ENCODE measurements at places on chromosomes 6 and 20.

GRCh38 chr6:2546901-2547300 lies 203.8 kb downstream of the MYLK4 start:
- DNase-seq, result no peak

DNA sequence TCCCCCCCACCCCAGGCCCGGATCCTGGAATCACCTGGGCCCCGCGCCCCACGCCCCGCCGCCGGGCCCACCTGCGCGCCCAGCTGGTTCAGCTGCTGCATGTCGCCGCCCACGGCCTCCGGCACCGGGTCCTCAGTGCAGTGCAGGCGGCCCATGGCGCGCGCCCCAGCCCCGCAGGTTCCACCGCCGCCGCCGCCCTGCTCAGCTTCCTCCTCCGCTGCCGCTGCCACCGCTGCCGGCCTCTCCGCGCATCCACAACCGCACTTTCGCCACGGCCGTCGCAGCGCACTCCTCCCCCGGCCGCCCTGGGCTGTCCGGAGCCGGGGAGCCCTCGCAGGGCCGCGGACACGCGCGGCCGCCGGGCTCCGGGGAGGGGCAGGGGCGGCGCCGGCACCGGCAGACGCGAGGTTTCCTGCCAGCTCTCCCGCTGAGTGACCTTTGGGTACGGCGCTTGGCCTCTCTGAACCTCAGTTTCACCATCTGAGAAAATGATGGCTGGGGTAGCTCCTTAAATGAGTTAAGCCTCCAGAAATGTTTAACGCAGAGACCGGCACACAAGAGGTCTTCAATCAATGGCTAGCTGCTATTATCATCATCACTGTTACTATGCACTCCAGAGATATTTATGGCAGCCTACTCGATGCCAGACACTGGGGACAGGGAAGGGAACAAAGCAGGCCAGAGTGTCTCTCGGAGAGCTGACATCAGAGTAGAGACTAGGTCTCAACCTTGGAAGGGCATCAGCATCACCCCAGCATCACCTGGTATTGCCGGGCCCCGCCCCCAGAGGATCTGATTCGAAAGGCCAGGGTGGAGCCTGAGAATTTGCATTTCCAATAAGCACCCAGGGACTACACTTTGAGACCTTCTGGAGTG lies at the start of gene COMMD7:
TSS of gene COMMD7 (minus strand) at position 231 of the 876 bp plus-strand sequence. CDS start at position 155, 76 bp downstream.
- peak; percentile 72 for DNase-seq

GRCh38 chr6:107185391-107185970 lies 70.2 kb upstream of the BEND3 start:
- DNase-seq, result no peak

GRCh38 chr6:7785243-7786035 lies 59.5 kb downstream of the BMP6 start:
- no peak for DNase-seq

DNA sequence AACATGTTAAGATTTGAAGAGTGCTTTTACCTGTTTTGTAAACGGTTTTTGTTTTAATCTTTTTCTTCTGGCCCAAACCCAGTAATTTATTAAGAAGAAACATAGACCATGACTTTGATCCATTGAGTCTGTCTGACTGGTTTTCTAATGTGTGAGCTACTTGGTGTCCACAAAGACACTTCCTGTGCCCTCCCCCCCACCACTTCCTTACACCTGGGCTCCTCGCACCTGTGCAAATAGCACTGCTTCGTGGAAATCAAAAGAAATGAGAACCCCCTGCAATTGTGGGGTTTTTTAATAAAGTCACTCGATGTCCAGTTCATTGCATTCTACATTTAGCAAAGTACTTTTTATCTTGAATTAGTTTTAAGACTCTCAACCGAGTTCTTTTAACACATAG lies 65.5 kb downstream of the SMOC2 start:
- no peak for DNase-seq

DNA sequence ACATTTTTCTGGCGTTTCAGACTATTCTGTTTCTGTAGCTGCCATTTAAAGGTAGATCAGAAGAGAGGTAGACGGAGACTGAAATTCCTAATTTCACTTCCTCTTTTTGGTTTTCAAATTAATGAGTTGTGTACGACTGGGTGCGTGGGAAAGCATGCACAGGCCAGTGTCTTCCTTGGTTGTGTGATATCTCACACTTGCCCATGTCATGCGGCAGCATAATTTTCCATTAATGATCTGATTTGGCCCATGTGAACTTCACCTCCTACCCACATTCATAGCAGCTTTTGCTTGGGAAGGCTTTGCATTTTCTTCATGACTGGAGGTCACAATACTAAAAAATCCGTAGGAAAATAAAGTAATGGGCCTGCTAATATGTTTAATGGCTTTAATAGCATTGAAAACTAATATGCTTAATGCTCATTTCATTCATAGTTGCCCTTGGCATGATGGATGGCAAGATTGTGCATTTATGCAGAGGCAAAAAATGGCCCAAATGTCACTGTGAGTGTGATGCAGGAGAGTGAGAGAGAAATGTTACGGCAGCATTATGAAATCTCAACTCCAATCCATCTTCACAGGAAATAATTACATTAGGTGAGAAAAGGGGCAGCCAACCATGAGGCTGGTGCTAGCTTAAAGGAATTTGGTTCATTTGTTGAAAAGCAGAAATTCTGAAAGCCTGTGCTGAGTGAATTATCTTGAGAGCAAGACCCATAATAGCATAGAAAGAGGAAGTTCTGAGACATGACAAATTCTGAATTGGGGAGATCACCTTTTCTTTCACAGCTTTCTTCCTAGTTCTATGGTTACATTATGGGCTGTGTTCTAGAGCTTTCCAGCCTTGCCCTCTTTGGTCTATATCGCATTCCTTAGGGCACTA lies 69.0 kb upstream of the UST start:
- no peak for DNase-seq

- DNase-seq, result no peak
These were observed 20.8 kb upstream of the BMP7 start for GRCh38 chr20:57287007-57287880.

DNA sequence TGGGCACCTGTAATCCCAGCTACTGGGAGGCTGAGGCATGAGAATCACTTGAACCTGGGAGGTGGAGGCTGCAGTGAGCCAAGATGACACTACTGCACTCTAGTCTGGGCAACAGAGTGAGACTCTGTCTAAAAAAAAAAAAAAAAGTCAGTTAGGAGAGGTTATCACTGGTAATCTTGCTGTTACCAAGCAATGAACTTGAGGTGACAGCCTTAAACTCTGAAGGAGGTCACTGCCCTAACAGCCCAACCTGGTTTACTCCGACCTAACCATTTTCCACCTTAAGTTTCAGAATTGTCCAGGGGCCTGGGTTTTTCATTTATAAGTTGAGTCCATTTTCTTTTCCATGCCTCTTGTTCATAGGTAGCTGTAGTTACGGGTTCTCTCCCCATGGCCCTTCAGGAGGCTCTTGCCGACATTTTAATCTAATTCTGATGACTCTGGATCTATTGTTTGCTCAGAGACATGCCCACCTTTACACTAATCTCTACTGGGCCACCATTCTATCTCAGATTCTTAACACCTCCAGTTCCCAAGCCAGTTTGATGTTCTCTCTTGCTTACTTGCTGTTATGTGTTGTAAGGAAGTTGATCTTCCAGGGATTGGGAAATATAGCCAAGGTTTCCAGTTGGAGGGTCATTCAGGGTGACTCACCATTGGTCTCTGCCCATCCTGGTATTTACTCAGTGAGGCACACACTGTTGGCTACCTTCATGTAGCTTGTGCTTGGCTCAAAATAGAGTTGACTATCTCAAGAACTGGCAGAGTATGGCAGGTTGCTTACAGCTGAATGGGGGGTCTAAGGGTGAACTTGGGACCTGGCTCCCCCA lies 29.1 kb downstream of the SHLD1 start:
- DNase-seq, result no peak

DNA sequence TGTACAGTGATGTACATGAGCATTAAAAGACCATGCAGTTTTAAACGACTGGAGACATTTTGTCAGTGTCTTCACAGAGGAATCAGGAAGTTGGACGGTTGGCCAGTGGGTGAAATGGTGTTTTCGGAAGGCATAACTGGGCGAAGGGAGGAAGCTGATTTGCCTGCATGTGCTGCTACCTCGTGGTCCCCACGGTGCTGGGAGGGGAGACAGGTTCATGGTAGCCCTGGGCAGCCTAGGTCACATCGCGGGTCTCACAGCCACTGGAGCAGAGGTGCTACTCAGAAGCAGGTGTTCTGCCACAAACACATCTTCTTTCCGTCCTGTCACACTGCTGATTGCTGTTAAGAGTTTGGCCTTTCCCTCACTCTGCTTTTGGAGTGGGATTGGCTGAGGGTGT lies 35.2 kb downstream of the HIVEP1 start:
- no peak for DNase-seq

- DNase-seq, result no peak
These were observed 2.2 kb downstream of the BPIFA1 start for GRCh38 chr20:33237989-33238388.

DNA sequence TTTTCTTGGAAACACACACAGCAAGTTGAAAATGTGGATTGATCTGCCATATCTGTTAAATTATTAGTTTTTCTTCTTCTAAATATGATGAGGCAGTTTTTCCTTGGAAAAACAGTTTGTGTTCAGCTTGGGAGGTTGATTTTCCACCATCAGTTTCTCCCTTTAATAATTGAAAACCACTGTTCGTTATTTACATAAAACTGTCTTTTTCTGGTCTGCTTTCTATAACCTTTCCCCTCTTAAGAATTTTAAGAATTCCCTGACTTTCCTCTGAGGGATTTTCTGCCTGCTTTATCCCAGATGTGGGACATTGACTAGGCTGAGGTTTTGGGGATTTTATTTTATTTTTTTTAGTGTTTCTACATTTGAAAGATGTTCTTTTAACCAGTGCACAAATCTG lies 27.2 kb downstream of the DSE start:
- DNase-seq, result no peak

- DNase-seq, result no peak
These were observed 524.6 kb upstream of the CDH4 start for GRCh38 chr20:60727425-60727824.

- DNase-seq, result peak; percentile 36
These were observed 1.3 kb downstream of the HIVEP2 start for GRCh38 chr6:142943711-142944123.

DNA sequence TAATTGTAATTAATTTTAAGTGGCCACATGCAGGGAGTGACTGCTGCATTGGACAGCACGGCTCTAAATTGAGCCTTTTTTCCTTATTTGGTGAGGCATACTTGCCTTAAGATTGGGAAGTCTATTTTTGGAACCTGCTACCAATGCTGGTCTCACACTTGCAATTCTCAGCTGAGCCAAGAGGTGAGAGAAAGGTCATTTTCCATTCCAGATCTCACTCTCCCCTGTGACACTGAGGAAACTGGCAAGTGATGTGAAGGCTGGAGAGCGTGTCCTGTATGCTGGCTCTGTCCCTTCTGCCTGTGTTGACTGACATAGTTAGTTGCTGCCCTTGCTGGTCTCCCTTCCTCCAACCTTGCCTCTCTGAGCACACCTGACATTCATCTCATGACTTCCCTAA lies 735 bp upstream of the MOG start:
- no peak for DNase-seq

- DNase-seq, result no peak
These were observed 66.4 kb upstream of the STMND1 start for GRCh38 chr6:17035257-17036064.

DNA sequence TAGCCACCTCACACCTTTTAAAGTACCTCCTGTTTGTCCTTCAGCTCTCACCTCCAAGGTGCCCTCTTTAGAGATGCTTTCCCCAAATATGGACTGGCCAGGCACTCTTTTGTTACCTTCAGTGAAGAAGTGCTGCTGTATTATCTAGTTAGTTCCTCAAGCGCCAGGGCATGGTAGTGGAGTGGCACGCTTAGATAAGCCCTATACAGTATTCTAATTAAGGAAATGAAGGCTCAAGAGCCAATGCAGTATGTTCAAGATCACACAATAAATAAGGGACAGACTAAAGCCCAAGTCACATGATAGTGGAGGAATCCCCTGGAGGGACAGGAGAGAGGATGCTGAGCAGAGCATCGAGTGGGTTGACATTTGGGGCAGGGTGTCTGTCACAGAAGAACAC lies 28.5 kb upstream of the GFOD1 start:
- DNase-seq, result no peak

GRCh38 chr6:12968839-12969558 lies 252.4 kb downstream of the PHACTR1 start:
- no peak for DNase-seq

DNA sequence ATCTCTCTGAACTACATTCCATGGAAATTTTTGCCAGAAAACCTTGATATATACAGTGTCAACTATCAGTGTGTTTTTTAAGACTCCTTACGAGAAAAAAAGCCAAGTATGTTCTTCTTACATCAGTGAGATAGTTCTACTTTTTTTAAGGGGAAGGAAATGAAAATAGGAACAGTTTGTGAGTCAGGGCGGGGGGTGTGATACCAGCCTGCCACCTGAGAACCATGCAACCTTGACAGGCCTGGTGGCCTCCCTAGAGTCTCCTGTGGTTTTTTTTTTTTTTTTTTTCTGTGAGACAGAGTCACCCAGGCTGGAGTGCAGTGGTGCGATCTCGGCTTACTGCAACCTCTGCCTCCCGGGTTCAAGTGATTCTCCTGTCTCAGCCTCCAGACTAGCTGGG lies 96.3 kb upstream of the GCM1 start:
- no peak for DNase-seq

DNA sequence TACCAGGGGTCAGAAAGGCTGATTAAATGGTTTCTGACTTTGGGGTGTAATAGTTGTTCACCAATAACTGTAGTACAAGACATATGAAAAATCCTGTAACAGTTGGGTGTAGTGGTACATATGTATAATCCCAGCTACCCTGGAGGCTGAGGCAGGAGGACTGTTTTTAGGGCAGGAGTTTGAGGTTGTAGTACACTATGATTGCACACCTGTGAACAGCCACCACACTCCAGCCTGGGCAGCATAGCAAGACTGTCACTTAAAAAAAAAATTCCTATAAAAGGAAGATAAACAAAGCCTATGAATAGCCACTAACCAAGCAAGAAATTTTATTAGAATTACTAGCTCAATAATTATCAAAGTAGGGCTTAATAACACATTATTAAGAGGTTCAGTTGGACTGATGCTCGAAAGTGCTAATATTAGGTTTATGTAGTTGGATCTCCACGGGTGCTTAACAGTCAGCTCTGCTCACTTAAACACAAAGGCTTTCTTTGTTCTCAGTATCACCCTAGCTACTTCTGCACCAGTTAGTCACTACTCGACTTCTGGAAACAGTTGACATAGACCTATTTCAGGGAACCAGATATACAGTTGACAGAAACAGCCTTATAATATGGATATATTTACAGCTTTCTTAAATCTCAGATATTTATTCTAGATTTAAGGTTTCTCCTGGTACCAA lies 113.0 kb downstream of the MTFR2 start:
- DNase-seq, result no peak

GRCh38 chr20:53636540-53637097 lies 43.0 kb upstream of the ZNF217 start:
- DNase-seq, result no peak

- no peak for DNase-seq
These were observed 3.6 kb upstream of the EDN1 start for GRCh38 chr6:12286373-12287110.
